Motor neuron (in vitro differentiated cells): ENCODE measurements at places on chromosomes 4 and X. TPM values are rescaled to one million over a fixed set of nuclear protein-coding genes. Genes with fewer than 3 reads are reported as not detected.

- no peak for ATAC-seq
Measured at GRCh38 chr4:172989984-172990820, 178.4 kb upstream of the GALNT7 start.

- ATAC-seq, result no peak
Measured at GRCh38 chr4:154406018-154406795, 85.4 kb downstream of the DCHS2 start.

DNA sequence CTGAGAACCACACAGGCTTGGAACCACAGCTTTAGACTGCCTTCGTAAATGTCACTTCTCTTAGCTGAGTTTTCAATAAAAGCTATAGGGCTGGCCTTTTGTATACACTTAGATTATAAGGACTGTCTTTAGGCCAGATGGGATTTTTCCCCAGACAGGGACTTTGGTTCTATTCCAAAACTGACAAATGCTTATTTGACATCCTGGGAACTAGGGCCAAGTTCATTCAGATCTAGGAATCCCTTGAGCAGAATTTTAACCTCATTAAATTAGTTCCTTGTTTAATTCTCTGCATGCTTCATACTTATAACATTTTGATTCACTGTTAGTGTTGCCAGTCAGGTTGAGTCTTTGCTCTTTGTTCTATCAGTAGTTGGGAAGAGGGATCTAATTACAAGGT lies 23.1 kb downstream of the ZRSR2 start:
- ATAC-seq, result no peak

DNA sequence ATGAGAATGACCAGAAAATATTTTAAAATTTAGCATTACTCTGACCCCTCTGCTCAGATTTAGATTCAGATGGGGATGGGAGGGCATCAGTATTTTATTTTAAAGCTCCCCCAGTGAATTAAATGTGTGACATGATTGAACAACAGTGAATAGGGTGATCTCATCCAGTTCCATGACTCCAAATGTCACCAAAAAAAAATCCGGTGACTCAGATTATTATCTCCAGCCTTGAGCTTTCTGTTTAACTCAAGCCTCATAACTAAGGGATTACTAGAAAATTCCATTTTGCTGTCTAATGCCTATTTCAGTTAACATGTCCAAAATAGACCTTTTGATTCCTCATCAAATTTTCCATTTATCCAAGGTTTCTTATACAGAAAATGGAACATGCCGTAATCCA lies 121.8 kb upstream of the TMEM47 start:
- no peak for ATAC-seq

DNA sequence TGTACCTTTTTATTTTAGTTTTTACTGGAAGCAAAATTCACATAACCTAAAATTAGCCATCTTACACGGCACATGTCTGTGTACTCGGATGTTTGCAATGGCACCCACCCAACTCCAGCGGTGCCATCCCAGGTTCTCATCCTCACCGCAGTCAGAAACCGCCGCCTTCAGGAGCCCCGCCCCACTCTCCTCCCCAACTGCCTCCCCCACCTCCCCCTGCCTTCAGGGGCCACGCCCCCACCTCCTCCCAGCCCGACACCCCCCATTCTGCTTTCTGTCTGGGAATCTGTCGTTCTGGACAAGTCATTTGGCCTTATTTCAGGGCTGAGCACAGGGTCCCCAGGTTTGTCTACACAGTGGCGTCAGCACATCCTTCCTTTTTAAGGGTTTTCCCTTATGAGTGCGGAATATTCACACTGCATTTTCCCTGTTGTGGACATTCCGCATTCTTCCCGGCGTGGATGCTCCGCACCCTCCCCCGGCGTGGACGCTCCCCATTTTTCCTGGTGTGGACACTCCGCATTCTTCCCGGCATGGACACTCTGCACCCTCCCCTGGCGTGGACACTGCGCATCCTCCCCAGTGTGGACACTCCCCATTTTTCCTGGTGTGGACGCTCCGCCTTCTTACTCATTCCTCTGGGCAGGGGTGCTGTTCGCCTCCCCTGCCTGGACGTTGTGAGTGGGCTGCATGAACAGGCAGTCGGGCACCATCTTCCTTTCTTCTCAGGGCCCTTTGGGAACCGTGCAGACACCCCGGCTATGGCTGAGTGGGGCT lies 135.4 kb upstream of the NKX1-1 start:
- no peak for ATAC-seq

DNA sequence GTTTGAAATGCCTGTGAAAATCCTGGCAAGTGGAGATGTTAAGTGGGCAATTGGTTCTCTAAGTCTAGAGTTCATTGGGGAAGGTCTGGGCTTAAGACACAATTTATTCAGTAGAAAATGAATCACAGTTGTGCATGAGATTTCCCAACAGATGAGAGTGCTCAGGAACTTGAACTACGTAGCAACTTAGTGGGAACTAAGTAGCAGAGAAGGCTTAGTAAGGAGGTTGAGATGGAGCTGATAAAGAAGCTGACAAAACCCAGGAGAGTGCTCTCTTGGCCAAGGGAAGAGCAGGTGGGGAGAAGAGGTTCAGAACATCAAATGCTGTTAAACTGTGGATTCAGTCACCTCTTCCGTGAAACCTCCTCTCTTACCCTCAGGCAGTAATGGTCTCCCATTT lies 33.0 kb downstream of the AFF1 start:
- no peak for ATAC-seq

DNA sequence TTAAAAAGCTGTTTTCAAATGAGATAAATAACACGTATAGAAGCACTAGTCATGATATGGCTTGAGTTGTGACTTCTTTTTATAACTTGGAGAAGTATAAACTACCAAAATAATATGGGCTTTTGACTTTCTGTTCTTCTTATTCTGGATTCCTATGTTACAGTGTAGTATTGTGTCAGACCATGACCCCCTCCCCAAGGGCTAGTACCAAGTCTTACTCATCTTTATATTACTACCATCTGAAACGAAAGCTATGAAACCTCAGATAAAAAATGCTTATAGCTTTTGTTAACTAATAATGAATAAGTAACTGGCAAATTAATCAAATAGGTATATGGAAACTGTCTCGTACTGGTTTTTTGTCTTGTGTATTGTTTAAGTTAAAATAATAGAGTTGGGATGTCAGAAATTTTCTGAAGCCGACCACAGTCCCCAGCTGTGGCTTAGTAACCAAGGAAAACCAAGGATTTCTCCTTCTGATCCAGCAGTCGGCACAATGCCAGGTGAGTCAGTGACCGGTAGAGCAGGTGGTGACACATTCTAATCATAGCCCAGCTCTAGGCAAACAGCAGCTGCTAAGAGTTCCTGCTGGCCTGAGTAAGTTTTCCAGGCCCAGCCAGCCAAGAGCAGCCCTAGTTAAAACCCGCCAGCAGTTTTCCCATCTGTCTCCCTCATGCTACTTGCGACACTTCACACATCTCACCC lies 163.3 kb upstream of the PRDX4 start:
- no peak for ATAC-seq

DNA sequence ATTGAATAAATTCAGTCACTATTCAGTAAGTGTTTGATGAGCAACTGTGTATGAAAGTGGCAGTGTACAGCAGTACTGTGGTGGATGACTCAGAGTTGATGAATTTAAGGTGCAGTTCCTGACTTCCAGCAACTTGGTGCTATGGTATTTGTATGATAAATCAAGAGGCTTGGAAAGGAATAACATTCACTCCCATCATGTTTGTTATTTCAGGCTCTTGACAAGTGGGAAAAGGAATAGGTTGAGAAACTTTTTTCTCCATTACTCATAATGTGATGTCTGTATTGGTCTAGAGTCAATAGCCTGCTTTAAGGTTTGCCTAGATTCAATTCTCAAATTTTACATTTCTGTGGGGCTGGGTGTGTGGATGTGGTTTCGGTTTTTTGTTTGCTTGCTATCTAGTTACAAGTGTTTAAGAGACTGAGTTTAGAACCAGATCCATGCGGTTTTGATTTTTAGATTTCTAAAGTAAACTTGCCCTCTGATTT lies 35.1 kb upstream of the CYP2U1 start:
- peak; percentile 98 for ATAC-seq

DNA sequence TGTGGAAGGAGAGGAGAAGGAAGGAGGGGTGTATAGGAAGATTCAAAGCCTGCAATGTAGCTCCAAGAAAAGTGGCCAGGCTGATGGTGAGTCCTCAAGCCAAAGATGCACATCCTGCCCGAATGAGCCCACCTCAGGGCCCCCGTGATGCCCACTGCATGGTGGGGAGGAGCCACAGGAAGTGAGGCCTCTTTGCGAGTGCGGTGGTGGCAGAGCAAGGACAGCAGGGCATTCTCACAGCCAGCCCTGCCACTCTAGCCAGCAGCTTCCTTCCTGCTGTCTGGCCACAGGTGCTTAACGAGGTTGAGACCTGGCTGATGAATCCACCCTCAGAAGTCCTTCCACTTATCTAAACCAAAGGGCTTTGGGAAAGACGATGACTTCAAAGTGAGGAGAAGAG lies 55.8 kb downstream of the BCOR start:
- ATAC-seq, result no peak

Gene TENM3
- total RNA-seq, result 32.7 and 43.0 TPM in 2 replicates

Gene SULT1B1
- total RNA-seq, result 0.06 TPM in 1 of 2 replicates, not detected in the other

Gene ACE2
- 0.09 TPM in 1 of 2 replicates, not detected in the other for total RNA-seq

Gene PDGFRA
- total RNA-seq, result 27.2 and 29.0 TPM in 2 replicates

Gene CLGN
- 24.9 and 26.0 TPM in 2 replicates for total RNA-seq

Gene GABRQ
- 0.39 and 0.43 TPM in 2 replicates for total RNA-seq

Gene SPANXN4
- not detected in 2 replicates for total RNA-seq

Gene G3BP2
- total RNA-seq, result 137 and 153 TPM in 2 replicates

Gene NPNT
- total RNA-seq, result 0.25 and 1.1 TPM in 2 replicates

Gene KDM5C
- 58.4 and 62.8 TPM in 2 replicates for total RNA-seq
